ENCODE measurements at places on chromosomes 1 and 21.

DNA sequence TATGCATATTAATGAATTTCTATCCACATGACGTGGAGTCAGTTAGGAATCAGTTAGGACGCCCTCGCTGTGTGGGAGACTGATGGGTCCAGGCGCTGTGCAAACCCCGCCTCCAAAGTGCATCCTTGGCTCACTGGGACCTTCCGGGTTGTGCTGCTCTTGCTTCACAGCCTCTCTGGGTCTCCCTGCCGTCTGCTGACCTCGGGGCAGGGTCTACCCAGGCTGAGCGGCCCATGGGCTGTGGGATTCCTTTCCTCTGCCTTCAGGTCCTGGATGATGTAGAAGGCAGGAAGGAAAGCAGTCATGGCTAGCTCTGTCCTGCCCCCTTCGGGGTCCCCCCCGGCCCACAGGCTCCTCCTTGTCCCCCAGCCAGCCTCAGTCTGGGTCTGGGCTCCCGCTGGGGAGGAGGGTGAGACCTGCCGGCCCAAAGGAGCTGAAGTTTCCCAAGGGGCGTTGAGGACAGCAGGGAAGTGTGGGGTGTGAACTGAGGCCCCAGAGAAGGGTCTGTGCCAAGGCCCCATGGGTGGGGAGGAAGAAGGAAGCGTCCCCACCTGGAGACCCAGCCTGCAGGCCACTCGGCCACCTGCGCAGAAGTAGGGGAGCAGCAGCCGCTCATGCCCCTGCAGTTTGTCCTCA is 24.6 kb upstream of the CDK11A start:
- DNase-seq = no peak

- DNase-seq = peak; percentile 29
These were observed 47.5 kb upstream of the CRNN start for GRCh38 chr1:152461544-152461943.

GRCh38 chr1:9164532-9164900 is 35.6 kb upstream of the GPR157 start:
- no peak for DNase-seq

GRCh38 chr1:30294508-30294907 is 428.9 kb downstream of the MATN1 start:
- DNase-seq = no peak

DNA sequence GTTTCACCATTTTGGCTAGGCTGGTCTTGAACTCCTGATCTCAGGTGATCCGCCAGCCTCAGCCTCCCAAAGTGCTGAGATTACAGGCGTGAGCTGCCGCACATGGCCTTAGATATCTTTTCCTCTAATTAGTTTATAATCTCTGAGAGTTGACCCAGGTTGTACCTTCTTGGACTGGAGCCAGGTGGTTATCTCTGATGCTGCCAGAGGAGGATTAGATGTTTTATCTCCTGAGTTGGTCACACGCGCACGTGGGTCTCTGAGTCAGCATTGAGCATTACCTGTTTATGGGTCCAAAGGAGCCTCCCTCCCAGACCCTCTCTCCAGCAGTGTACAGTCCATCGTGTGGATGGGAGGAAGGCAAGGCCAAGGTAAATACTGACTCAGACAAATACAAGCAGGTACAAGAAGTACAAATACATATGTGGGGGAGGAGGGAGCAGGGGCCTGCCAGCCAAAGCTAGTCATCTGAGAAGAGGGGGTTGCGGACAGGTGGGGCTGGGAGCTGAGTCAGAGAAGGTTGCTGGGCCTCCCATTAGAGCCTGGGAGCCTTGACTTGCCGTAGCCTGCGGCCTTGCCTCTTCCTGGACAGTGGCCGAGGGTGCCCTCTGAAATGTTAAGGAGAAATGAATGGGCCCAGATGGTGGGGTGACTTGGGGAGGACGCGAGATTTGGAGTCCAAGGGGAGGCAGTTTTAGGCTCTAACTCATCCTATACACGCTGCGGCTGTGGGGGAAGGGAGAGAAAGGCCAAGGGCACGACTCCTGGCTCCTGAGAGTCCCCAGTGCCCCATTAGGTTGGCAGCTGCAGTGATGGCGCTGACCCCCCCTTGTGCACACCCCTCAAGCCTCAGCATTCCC is 13.1 kb downstream of the IL6R start:
- no peak for DNase-seq

DNA sequence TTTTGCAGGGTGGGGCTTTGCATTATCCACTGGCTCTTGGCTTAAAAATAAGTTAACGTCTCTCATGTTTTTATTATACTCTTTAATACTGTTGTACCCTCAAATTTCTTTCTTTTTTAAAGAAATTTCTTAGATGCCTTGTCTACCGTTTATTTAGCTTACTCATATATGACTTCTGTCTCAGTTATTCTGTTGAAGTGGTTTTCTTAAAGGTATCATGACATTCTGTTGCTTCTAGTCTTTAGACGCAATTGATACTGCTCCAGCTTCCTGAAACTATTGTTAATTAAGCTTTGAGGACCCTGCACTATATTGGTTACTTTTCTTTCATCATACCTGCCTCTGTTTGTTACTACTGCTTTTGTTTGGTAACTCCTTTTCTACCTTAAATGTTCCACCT is 11.7 kb downstream of the PKN2 start:
- no peak for DNase-seq

DNA sequence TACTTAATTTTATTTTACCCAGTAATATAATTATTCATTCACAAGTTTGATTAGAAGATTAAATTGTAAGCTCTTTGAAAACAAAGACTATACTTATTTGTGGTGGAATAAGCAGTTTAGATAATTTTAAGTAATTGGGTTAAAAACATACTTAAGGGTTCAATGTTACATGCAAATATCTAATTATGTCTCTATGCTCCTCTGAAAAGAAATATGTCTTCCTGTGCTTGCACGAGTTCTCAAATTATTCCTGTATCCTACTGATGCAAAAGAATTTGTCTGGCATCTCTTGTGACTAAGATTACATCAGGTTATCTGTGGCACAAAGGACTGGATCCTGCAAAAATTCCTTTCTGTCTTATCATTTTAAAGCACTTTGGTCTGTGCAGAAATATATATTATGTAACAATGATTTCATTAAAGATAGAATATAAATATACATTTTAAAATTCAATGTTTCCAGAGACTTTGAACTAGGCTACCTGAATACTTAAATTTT is 416.7 kb downstream of the COL11A1 start:
- DNase-seq = no peak

GRCh38 chr1:86950712-86951419 is 36.4 kb downstream of the HS2ST1 start:
- DNase-seq = no peak

DNA sequence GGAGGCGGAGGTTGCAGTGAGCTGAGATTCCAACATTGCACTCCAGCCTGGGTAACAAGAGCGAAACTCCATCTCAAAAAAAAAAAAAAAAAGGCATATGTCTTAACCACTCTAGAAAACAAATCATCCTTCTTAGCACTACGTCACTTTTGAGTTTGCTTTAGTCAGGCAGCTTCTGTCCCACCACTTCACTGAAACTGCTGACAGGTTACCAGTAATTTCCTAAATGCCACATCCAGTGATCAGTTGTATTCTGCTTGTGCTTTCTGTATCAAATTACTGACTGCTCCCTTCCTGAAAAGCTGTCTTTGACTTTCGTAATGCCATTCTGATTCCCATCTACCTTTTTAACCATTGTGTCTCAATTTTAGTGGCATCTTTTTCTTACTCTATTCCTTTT is 21.7 kb downstream of the RCOR3 start:
- no peak for DNase-seq

- DNase-seq = no peak
These were observed 91.9 kb downstream of the TSEN15 start for GRCh38 chr1:184143449-184143848.

- DNase-seq = no peak
These were observed 24.3 kb downstream of the KCNJ6 start for GRCh38 chr21:37891972-37892371.

- peak; percentile 55 for DNase-seq
These were observed 10.6 kb downstream of the GFI1 start for GRCh38 chr1:92476071-92476631.

DNA sequence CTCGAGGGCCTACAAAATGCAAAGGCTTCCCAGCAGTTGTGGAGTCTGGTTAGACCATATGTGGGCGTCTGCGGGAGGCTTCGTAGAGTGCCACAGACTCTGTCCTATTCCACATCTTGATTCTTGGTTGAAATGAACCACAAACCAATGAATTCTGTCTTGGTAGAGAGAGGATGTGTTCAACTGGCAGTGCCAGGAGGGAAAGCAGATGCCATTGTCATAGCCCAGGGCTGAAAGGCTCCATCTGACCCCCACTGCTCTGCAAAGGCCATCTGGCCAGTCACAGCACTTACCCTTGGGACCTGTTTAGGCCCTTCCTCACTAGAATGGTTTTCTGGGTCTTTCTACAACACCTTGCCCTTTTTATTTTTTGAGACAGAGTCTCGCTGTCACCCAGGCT is 22.1 kb downstream of the ACOT11 start:
- DNase-seq = no peak

DNA sequence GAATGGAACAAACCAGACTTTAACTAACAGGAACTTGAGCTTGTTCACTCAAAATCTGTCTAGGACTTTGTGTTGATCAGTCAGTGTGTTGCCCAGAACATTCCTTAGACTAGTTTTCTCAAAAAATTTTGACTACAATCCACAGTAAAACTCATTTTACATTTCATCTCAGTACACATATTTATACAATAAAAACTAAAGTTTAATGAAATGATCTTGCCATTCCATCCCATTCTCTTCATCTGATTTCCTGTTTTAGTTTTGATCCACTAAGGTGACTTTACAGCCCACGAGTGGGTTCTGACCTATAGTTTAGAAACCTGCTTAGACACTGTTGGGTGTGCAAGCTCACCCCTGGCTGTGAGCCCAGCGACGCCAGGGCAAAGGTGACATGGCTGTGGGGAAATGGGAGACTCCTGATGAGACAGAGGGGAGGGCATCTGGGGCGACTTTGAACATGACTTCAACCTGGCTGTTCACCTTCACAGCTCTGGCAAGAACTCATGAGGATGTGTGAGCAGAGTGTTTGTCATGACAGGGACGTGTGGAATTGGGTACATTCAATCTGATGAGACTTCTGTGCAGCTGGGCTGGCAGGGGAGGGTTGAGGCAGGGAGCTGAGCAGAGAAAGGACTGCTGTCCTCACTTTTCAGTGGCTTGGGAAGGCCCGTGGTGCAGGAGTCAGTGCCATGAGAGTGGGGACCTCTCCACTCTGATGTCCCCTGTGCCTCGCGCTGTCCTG is 40.6 kb downstream of the LHX4 start:
- DNase-seq = no peak
